ENCODE measurements at places on chromosomes 12 and 14.

DNA sequence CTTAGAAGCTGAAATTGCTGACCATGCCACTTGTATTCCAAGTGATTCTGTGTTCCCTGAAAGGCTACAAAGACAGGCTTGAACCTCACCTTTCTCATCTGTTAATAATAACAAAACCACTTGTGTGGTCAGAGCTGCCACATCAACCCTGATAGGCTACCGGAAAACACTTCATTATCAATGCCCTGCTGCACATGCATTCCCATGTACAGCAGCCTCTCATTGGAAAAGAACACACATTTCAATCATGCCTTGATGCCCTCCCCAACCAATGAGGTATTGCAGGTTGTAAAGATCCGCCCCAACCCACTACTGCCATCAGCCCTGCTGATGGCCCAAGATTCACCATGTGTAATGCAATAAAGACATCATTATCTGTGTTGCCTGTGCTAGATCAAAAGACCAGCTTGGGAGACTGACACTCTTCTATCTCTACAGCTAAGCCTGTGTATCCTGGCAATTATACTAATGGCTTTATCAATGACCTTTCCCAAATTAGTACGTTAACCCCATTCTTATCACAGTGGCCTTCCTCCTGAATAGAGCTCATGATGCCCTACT is 2.8 kb downstream of the GPR19 start:
- no peak for DNase-seq

GRCh38 chr14:77311217-77311616 is 9.5 kb downstream of the POMT2 start:
- DNase-seq: no peak

DNA sequence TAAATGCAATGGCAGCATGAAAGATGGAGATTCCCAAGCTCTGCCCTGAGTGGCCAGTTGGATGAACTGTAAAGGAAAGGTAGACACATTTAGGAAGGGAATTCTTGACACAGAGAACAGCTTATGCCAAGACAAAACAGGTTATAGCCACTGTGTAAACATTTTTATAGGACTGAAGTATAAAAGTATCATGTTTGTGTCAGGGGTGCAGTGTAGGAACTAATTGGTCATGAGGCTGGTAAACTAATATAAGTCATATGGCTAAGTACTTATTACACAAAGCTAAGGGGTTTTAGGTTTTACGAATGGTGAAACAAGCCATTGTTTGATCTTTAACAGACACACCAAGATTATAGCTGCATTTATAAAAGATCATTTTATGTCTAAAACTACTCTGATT is 207.7 kb upstream of the SLC16A7 start:
- DNase-seq: no peak

DNA sequence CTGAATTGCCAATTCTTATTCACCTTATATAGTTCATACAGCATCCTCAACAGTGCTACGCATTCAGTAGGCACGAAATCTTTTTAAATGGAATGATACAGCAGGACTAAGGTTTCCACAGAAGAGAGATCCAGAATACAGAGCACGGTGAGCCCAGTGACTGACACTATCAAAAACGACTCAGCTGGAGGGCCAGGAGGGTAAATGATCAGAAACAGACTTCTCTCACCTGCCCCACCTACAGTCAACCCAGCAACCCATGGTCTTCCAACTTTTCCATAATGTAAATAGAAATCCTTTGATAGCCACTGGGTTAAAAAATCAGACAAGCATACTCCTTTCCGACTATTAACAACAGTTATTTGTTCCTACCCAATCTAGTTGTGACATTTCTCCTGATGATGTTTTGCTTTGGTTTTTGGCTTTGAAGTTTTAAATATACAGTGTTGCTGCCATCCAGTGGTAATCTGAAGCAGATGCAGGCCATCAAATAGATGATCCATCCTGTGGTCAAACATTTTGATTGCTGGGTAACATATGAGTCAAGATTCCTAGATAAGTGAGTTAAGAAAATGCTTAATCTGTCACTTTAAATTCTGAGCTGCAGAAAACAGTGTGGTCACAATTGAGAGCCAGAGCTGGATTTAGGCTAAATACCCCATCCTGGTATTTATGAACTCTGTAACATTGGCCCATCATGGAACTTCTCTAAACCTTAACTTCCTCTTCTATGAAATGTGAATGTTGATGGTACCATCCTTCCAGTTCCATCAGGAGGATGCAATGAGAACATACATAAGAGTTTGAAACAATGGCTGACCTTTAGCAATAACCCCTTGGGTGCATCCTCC is 42.0 kb downstream of the GPHB5 start:
- DNase-seq: no peak

DNA sequence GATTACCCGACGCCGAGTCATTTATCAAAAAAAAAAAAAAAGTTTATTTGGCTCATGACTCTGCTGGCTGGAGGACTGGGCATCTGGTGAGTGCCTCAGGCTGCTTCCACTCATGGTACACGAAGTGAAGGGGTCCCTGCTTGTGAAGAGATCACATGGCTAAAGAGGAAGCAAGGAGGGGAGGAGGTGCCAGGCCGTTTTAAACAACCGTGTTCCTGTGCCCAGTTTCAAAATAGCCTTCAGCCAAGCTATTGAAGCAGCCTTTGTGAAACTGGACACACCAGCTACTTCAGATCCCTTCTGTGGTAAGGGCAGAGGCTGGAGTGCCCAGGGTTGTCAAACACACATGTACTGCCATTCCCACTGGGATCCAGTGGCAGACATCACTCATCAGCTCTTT is 7.6 kb downstream of the POP5 start:
- no peak for DNase-seq

Data from stimulated activated CD4-positive, alpha-beta T cell treated with anti-CD3 and anti-CD28 coated beads, TNF-alpha, amount 100 ng/mL, for 4 hours (primary cell).